ENCODE measurements at places on chromosomes 6 and 20.
A peak's percentile ranks its signal among the peaks of the same experiment; 100 is the strongest.

DNA sequence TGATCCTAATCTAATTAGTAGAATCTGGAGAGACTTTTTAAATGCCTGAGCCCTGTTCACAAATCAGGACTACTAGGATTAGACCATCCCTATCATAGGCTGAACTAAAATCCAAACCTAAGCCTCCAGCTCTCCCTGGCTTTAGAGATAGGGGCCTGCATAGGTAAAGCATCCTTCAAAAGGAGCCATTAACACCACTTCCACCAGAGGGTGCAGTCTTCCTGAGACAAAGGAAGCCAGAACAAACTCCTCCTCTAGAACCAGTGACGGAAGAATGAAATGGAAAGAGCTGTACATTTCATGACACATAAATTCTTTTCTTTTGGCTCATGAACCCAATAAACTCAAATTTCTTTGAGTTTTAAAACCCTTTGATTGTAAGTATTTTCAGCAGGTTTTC lies 291.2 kb upstream of the ADGRB3 start:
- peak; percentile 66 for DNase-seq

- no peak for DNase-seq
Observed at GRCh38 chr6:138328210-138328609, 49.5 kb upstream of the SMIM28 start.

DNA sequence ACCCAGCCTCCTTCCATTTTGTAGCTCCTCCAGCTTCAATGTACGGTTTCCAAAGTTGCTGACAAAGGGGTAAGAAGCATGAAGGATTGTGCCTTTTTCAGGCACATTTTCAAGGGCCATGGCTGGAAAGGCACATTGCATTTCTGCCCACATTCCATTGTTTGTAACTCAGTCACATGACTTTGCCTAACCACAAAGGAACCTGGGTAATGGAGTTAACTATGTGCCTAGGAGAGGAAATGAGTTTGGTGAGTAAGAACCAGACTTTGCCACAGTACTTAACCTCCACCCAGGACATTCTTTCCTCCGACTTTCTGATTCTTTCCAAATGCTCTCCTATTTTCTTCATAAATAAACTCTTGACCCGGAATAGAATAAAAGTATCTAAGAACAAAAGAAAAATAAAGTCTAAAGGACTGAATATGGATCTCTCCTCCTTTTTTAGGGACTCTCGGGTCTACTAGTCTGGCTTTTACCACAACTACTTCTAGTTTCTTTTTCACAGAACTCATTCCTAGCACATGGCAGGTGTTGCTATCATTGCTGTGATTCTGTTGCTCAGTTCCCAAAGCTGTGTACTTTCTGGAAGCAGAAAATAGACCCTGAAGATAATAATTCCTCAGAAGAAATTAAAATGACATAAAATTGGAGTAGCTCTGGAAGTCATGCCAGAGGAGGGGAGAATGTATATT lies 81.5 kb upstream of the ISM1 start:
- DNase-seq = no peak

- DNase-seq = no peak
Observed at GRCh38 chr20:24795436-24795835, 153.6 kb upstream of the CST7 start.

Data from iPS-NIHi11 (cell line).